SK-MEL-5 (cell line): ENCODE measurements at places on chromosomes 7 and 10. TPM values are rescaled to one million over a fixed set of nuclear protein-coding genes. Genes with fewer than 3 reads are reported as not detected.

The NEUROG3 gene
- total RNA-seq: not detected in 2 replicates

The SGPL1 gene
- total RNA-seq: 25.8 and 27.4 TPM in 2 replicates

The ELMO1 gene
- total RNA-seq: 0.45 and 1.4 TPM in 2 replicates

The HYAL4 gene
- total RNA-seq: not detected in 2 replicates

The DGKB gene
- total RNA-seq: 0.03 and 0.16 TPM in 2 replicates

The SPDYE2B gene
- not detected in 2 replicates for total RNA-seq

The RNF133 gene
- total RNA-seq: 0.13 and 0.32 TPM in 2 replicates

The C10orf95 gene
- not detected in 2 replicates for total RNA-seq

The INTS1 gene
- total RNA-seq: 34.5 and 41.4 TPM in 2 replicates

The RTKN2 gene
- total RNA-seq: 0.98 and 1.4 TPM in 2 replicates

The MTPN gene
- total RNA-seq: 159 and 168 TPM in 2 replicates

The CAMK1D gene
- 0.16 and 0.37 TPM in 2 replicates for total RNA-seq

The HHEX gene
- total RNA-seq: 0.19 and 0.48 TPM in 2 replicates

The CALD1 gene
- 182 TPM in 2 replicates for total RNA-seq

The EBF3 gene
- total RNA-seq: 23.6 TPM in 2 replicates

The HKDC1 gene
- 0.29 and 0.61 TPM in 2 replicates for total RNA-seq

The PALD1 gene
- 1.8 and 2.0 TPM in 2 replicates for total RNA-seq

The LHFPL3 gene
- total RNA-seq: 0.16 and 0.26 TPM in 2 replicates

The NUPR2 gene
- total RNA-seq: not detected in 2 replicates

The ASIC3 gene
- total RNA-seq: 0.42 and 0.93 TPM in 2 replicates

The FGFR2 gene
- 0.21 and 1.2 TPM in 2 replicates for total RNA-seq

The SLC13A1 gene
- not detected in 2 replicates for total RNA-seq

The NYAP1 gene
- total RNA-seq: 0.53 and 0.61 TPM in 2 replicates

The BHLHA15 gene
- total RNA-seq: not detected in 2 replicates

The SMKR1 gene
- total RNA-seq: 0.98 and 1.4 TPM in 2 replicates

The ARPC1A gene
- 317 and 342 TPM in 2 replicates for total RNA-seq

The INA gene
- 0.37 and 0.56 TPM in 2 replicates for total RNA-seq

The PODXL gene
- 2.8 and 4.6 TPM in 2 replicates for total RNA-seq

The MRPS17 gene
- total RNA-seq: 32.2 and 34.3 TPM in 2 replicates

The MET gene
- 330 and 331 TPM in 2 replicates for total RNA-seq

The VPS37D gene
- 4.3 and 4.6 TPM in 2 replicates for total RNA-seq

The ADCYAP1R1 gene
- total RNA-seq: not detected in 2 replicates

The MBLAC1 gene
- 2.2 and 4.1 TPM in 2 replicates for total RNA-seq

The ACSM6 gene
- total RNA-seq: not detected in 2 replicates

The SOSTDC1 gene
- total RNA-seq: 8.1 and 8.7 TPM in 2 replicates

The UNCX gene
- not detected in 2 replicates for total RNA-seq

The DNA2 gene
- 6.9 and 8.3 TPM in 2 replicates for total RNA-seq

The SPDYE16 gene
- not detected in 2 replicates for total RNA-seq

The PIK3AP1 gene
- 0.13 and 0.32 TPM in 2 replicates for total RNA-seq

The ABCB1 gene
- 2.0 and 3.2 TPM in 2 replicates for total RNA-seq

The ATP5F1C gene
- total RNA-seq: 363 and 364 TPM in 2 replicates

The LEP gene
- not detected in 2 replicates for total RNA-seq

The LRRN3 gene
- 0.11 TPM in 1 of 2 replicates, not detected in the other for total RNA-seq

The GPRIN2 gene
- not detected in 2 replicates for total RNA-seq

The ITGB8 gene
- total RNA-seq: 57.2 and 60.1 TPM in 2 replicates

The ANXA8 gene
- 0.08 TPM in 1 of 2 replicates, not detected in the other for total RNA-seq

The AOAH gene
- total RNA-seq: 0.05 TPM in 1 of 2 replicates, not detected in the other

The HTR5A gene
- total RNA-seq: 0.11 TPM in 1 of 2 replicates, not detected in the other

The TAS2R4 gene
- total RNA-seq: 0.08 and 0.32 TPM in 2 replicates

The MRC1 gene
- not detected in 2 replicates for total RNA-seq

The HGF gene
- total RNA-seq: 0.11 and 0.27 TPM in 2 replicates

The FGFBP3 gene
- 0.72 and 0.74 TPM in 2 replicates for total RNA-seq

The SYT15 gene
- total RNA-seq: not detected in 2 replicates
